GM12864 (cell line): ENCODE measurements at places on chromosomes 7 and 10.

DNA sequence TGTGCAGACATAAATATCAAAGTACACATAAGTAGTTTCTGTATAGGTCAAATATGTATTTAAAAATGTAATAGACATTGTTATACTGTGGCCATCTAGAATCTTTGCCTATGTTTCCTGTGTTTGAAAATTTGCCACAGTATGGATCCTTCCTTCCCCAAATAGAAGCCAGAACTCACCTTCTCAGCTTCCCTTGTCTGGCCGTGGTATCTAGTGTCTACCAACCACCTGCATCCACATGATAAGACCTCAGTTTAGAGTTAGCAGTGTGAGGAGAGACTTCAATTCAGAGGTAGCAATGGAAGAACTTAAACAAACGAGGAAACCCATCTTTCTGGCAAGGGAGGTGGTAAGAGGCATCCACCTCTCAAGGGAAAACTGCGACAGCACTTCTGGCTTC, 4.9 kb downstream of the TRDMT1 start:
- DNase-seq = no peak

- DNase-seq = no peak
Measured at GRCh38 chr7:88758381-88759229, 895 bp upstream of the ZNF804B start.

GRCh38 chr7:108290459-108291151, 160.4 kb upstream of the LAMB4 start:
- no peak for DNase-seq

GRCh38 chr10:95329296-95329695, 38.5 kb upstream of the PDLIM1 start:
- DNase-seq = no peak

- peak; percentile 80 for DNase-seq
Measured at GRCh38 chr7:106598663-106599342, 62.2 kb downstream of the CCDC71L start.

GRCh38 chr7:152085131-152085530, 59.7 kb downstream of the GALNT11 start:
- no peak for DNase-seq

DNA sequence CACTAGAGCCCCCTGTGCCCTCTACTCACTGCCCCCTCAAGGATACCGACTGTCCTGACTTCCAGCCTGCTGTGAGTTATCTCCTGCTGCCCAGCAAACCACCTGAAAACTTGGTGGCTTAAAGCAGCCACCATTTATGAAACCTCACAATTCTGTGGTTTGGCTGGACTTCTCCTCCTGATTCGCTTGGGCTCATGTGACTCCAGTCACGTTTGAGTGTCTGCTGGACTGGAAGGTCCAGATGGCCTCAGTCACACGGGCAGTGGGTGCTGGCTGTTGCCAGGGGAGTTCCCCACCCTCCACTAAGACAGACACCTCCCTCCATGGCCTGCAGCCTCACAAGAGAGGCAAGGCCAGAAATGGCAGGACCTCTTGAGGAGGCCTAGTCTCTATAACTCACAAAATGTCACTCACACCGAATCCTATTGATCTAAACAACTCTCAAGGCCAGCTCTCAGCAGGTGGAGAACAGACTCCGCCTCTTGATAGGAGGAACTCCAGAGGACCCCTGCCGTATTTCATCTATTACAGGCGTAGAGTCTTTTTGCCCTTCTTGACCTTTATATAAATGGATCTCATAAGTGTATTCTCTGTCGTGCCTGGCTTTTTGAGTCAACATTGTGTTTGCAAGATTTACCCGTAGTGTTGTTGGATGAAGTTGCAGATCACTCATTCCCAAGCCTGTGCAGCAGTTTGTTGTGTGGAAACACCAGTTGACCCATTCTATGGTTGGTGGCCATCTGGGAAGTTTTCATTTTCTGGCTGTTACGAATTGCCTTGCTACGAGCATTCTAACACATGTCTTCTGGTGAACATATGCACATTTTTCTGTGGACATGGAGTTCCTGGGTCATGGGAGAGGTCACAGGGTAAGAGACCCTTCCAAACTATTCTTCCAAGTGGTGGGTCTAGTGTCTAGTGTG, 48.3 kb downstream of the ZMIZ1 start:
- DNase-seq = no peak

DNA sequence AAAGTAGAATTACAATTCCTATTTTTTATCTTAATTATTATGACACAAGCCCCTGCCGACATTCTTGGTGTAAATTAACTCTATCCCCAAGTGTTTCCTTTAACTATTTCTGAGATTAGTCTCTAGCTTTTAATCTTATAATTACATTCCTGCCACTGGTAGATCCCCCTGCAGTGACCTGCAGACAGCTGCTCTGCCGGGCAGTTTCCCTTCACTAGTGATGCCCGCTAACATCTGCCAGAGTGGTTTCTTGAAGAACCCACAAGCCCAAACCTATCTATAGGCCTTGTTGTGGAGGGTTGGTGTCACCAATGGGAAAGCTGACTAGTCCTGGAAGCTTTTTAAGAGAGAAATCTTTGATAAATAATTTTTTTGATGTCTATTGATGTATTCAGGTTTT, 50.0 kb downstream of the ADAM22 start:
- no peak for DNase-seq

DNA sequence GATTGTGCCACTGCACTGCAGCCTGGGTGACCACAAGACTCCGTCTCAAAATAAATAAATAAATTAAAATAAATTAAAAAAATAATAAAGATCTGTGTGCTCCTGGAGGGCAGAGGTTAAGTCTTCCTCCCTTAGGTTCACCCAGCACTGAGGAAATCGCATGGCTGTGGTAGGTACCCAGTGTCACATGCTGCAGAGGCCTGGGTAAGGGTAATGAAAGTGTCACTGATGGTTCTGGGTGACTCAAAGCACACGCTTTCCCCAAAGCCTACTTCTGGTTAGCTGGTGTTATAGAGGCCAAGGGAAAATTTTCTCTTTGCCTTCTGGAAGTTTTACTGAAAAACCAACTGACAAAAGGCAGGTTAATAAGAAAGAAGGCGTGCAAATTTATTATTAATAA, 88.8 kb upstream of the ITGB1 start:
- no peak for DNase-seq

DNA sequence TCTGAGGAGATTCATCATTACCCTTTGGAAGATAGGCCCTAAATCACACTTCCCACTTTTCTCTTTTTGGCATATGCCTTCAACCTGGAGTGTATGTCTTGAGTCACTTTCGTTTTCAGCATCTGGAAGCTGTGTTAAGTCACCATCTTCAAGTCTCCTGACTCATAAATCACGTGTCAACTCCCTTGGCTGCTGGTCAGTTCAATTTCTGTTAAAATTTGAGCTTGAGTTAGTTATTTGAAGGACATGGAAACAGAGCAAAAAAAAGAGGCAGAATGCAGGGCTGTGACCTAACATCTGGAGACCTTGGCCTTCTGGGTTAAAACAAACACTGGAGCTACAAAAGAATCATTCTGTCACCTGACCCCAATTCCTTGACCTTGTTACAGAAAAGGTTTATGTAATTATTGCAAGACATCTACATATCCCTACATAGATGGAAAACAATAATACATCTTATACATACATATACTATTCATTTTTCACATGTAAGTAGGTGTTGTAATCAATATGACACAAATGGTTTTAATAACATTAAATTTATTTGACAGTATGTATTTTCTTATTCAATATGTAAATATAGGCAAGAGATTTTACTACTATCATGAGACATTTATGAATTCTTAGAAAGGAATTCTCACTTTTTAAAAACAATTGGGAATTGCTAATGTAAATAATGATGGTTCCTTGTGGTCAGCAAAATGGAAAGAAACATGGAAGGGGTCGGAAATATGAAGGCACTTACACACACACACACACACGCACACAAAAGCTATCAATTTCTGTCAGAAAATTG, 169.7 kb upstream of the PHYHIPL start:
- no peak for DNase-seq

DNA sequence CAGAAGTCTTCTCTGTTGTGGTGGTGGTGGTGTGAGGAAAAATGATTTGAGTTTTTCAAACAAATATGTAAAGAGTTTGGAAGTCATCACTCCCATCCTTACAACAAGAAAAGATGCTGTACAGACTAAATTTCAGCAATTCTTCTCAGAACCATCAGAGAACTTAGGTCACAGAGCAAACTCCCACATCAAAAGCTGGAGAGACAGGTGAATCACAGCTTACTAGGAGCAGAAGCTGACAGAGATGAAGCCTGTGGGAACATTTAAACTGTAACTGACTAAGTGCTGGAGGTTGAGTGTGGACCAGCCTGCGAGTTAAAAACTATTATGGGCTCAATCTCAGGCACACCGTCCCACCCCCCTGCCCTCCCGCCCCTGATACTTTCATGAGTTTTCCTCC, 97.3 kb downstream of the AKR1D1 start:
- no peak for DNase-seq

GRCh38 chr7:63047546-63047945, 951.1 kb upstream of the ZNF722 start:
- DNase-seq = no peak

- peak; percentile 58 for DNase-seq
Measured at GRCh38 chr7:155660059-155660757, 15.7 kb downstream of the RBM33 start.

DNA sequence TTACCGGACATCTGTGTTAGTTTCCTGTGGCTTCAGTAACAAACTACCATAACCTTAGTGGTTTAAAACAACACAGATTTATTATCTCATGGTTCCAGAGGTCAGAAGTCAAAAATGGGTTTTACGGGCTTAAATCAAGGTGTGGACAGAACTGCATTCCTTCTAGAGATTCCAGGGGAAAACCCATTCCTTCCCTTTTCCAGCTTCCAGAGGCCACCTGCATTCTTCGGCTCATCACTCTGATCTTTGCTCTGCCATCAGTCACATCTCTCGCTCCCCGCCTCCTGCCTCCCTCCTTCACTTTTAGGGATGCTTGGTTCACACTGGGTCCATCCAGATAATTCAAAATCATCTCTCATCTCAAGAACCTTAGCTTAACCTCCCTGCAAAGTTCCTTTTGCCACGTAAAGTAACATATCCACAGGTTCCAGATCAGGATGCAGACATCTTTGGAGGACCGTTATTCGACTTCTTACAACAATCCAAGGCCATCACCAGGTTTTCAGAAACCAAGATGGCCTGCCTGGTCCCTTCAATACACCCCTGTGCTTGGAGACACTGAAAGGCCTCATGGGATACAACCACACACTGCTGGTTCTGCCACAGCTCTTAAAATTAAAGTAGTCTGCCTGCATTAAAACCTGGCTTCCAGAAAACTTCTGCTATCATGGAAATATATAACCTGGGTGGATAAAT, 225.9 kb upstream of the MYO3A start:
- DNase-seq = no peak

GRCh38 chr7:111694376-111694775, 132.1 kb upstream of the IMMP2L start:
- no peak for DNase-seq
